Esophagus muscularis mucosa (tissue), 4 donors: ENCODE measurements at places on chromosomes 3 and 15.

DNA sequence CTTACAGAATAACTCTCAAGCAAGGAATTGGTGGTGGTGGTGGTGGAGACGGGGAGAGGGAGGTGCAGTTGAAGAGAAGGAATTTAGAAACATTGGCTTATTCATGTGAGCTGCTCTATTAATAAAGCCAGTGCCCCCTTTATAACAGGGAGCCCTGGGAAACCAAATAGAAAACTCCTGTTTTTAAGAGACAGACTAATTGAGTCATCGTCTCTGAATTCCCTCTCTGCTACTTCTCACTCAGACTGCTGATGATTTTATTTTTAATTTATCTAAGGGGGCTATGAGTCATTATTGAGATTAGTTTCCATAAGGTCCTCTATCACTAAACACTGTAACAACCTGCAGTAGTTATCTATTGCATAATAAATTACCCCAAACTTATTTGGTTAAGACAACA, 145.9 kb upstream of the GALNT15 start:
- H3K27me3 ChIP-seq: no peaks in the 10 kb centered on the region
- no peak for DNase-seq
- no peaks in the 10 kb centered on the region for H3K4me1 ChIP-seq
- H3K36me3 ChIP-seq: no peaks in the 10 kb centered on the region
- H3K27ac ChIP-seq: no peak overlapping the region
- H3K4me3 ChIP-seq: no peak overlapping the region

- DNase-seq: no peak
- H3K27me3 ChIP-seq: no peaks in the 10 kb centered on the region
- H3K27ac ChIP-seq: no peak overlapping the region
- no peak overlapping the region for H3K4me3 ChIP-seq
- peaks cover 34% of the 10 kb centered on the region for H3K4me1 ChIP-seq
- H3K36me3 ChIP-seq: no peaks in the 10 kb centered on the region
Observed at GRCh38 chr15:39285663-39286062, 295.2 kb upstream of the THBS1 start.

GRCh38 chr3:87621667-87622066, 345.3 kb upstream of the POU1F1 start:
- no peak for DNase-seq
- H3K27ac ChIP-seq: no peak overlapping the region
- no peaks in the 10 kb centered on the region for H3K36me3 ChIP-seq
- H3K4me1 ChIP-seq: no peaks in the 10 kb centered on the region

DNA sequence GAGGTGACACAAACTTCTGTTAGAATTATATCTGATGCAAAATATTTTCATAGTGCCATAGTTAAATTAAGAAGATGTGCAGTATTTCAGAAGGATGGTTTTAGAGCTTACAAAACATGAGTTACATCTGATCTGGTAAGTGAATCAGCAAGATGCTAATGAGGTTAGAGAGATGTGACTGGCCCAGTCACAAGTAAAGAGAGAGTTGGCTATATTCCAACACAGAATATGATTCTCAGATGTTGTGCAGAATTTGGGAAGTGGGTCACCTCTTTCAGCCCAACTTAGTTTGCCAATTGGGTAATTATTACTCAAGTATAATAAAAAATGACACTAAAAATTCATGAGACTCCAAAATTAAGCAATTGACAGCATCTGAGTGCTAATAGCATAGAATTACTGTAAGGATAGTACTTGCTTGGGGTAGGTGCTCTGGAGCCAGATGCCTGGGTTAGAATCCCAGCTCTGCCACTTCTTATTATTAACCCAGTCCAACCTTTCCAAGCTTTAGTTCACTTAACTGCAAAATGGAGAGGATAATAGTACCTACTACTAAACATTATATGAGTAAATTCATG, 30.8 kb downstream of the P2RY1 start:
- no peaks in the 10 kb centered on the region for H3K36me3 ChIP-seq
- no peaks in the 10 kb centered on the region for H3K4me1 ChIP-seq
- H3K27me3 ChIP-seq: no peaks in the 10 kb centered on the region
- H3K4me3 ChIP-seq: no peak overlapping the region

GRCh38 chr3:44265815-44266214, 24.1 kb downstream of the TOPAZ1 start:
- H3K4me3 ChIP-seq: no peak overlapping the region
- H3K27ac ChIP-seq: no peak overlapping the region
- no peaks in the 10 kb centered on the region for H3K4me1 ChIP-seq

DNA sequence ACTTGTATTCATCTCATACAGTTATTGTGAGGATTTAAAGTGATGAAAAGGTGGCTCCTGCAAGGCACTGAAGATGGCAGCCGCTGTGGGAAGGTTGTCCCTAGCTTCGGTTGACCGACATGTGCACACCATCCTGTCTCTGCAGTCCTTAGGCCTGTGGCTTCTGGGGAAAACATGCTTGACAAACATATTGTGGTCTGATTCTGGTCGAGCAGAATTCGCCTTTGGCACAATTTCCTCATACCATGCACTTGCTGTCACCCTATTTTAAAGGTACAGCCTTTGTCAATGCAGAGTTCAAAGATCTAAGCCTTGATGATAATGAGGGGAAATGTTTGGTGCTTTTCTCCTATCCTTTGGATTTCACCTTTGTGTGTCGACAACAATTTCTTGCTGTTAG, 50.9 kb downstream of the PRICKLE2 start:
- no peak overlapping the region for H3K27ac ChIP-seq
- no peak overlapping the region for H3K4me3 ChIP-seq
- H3K27me3 ChIP-seq: no peaks in the 10 kb centered on the region
- H3K36me3 ChIP-seq: no peaks in the 10 kb centered on the region
- no peak for DNase-seq

DNA sequence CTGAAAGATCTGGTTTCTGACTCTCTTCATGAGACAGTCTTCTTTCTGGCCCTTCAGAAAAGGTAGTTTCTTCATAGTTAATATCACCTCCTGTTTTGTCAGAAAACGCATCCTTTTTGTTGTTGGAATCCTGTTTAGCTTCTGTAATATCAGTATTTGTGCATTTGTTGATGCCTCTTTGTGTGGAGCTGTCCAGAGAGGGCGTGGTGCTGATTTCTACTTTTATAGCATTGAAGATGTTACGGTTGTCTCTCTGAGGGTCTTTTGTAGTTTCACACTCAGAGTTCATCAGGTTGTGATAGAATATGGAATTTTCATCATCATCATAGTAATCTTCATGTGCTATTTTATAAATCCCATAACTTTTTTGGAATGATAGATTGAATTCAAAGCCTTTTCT, 8.9 kb downstream of the GPR149 start:
- no peaks in the 10 kb centered on the region for H3K36me3 ChIP-seq
- H3K4me3 ChIP-seq: no peak overlapping the region
- H3K27me3 ChIP-seq: no peaks in the 10 kb centered on the region

DNA sequence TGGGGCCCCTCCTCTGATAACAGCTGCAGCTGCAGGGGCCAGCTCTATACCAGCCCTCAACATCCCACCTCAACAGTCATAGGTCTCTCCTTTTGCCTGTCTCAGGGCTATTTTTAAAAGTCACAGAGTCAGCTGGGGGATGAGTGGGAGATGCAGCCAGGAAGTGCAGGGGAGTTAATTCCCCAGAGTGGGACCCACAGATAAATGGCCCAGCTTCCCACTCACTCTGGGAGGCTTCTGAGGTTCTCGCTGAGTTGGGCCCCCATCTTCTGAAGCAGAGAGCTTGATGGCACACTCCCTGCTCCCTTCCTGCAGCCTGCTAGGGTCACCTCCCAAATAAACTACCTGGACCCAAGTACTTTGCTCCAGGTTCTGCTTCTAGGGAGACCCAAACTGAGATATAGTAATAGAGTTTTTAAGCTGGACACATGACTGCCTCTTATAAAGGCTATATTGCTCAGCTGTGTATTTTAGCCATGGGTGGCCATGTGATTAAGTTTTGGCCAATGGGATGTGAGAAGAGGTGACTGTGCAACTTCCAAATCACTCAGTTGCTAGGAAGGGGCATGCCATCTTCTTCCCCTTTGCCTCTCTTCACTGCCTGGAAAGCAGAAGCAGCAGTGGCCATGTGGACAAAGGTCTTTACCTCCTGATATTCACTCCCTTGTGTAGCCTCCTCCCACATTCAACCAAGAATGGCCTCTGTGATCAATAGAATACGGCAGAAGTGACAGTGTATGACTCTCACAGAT, 15.5 kb upstream of the VIPR1 start:
- no peaks in the 10 kb centered on the region for H3K36me3 ChIP-seq
- no peak for DNase-seq
- H3K27ac ChIP-seq: no peak overlapping the region
- H3K4me1 ChIP-seq: no peaks in the 10 kb centered on the region

GRCh38 chr3:156642750-156643728, 31.4 kb upstream of the TIPARP start:
- DNase-seq: no peak
- H3K4me1 ChIP-seq: no peaks in the 10 kb centered on the region
- H3K27ac ChIP-seq: no peak overlapping the region
- no peak overlapping the region for H3K4me3 ChIP-seq

DNA sequence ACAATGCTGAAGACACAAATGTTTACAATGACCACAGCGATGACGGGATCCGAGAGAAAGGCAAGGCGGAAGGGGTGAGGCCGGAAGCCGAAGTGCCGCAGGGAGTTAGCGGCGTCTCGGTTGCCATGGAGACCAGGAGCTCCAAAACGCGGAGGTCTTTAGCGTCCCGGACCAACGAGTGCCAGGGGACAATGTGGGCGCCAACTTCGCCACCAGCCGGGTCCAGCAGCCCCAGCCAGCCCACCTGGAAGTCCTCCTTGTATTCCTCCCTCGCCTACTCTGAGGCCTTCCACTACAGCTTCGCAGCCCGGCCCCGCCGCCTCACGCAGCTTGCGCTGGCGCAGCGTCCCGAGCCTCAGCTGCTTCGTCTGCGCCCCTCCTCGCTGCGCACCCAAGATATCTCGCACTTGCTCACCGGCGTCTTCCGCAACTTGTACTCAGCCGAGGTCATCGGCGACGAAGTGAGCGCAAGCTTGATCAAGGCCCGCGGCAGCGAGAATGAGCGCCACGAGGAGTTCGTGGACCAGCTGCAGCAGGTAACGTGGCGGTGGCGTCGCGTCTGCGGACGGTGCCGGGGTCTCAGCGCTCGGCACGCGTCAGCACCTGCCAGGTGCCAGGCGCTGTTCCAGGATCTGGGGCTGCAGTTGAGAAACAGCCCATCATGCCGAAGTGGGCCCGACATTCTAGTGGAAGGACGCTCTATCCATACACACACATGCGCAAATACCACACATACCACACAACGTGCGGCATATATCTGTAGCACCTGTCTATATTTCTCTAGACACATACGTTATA, at the start of gene DLEC1:
DLEC1 (plus strand) TSS at position 108 of the 798 bp plus-strand sequence; CDS start at position 126, 18 bp downstream.
- no peaks in the 10 kb centered on the region for H3K27me3 ChIP-seq
- peak within 1 kb of the TSS; percentile 56 for H3K4me3 ChIP-seq

DNA sequence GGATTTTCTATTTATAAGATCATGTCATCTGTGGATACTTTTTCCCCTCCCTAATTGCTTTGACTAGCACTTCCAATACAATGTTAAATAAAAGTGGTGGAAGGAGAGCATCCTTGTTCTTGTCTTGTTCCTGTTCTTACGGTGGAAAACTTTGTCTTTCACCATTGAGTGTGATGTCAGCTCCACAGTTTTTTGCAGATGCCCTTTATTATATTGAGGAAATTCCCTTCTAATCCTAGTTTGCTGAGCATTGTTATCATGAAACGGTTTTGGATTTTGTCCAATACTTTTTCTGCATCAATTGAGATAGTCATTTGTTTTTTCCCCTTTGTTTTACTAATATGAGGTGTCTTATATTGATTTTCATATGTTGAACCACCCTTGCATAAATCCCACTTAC, 19.9 kb upstream of the IL20RB start:
- peaks cover 15% of the 10 kb centered on the region for H3K4me1 ChIP-seq
- H3K4me3 ChIP-seq: no peak overlapping the region
- no peak for DNase-seq
- no peak overlapping the region for H3K27ac ChIP-seq
- no peaks in the 10 kb centered on the region for H3K36me3 ChIP-seq

DNA sequence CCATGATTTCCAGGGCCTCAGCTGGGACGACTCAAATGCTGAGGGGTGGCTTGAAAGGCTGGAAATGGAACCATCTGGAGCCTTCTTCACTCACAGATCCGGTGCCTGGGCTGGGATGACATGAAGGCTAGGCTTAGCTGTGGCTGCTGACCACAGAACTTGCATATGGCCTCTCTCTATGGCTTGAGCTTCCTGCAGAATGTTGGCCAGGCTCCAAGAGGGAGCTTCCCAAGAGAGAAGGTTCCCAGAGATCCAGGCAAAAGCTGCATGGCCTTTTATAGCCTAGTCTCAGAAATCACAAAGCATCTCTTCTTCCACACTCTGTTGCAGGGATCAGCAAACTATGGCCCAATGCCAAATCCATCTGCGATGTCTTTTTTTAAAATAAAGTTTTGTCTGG, 44.8 kb downstream of the GATM start:
- H3K4me1 ChIP-seq: no peaks in the 10 kb centered on the region
- no peak overlapping the region for H3K4me3 ChIP-seq
- no peaks in the 10 kb centered on the region for H3K36me3 ChIP-seq
- H3K27ac ChIP-seq: no peak overlapping the region
- no peaks in the 10 kb centered on the region for H3K27me3 ChIP-seq
- no peak for DNase-seq

GRCh38 chr15:94620632-94621031, 389.3 kb downstream of the MCTP2 start:
- H3K4me3 ChIP-seq: no peak overlapping the region
- H3K27me3 ChIP-seq: no peaks in the 10 kb centered on the region
- no peak overlapping the region for H3K27ac ChIP-seq
- H3K36me3 ChIP-seq: no peaks in the 10 kb centered on the region
- no peaks in the 10 kb centered on the region for H3K4me1 ChIP-seq
- DNase-seq: peak; percentile 60
